Ammon's horn (tissue), 1 donor: ENCODE measurements at places on chromosomes 3 and 15.

DNA sequence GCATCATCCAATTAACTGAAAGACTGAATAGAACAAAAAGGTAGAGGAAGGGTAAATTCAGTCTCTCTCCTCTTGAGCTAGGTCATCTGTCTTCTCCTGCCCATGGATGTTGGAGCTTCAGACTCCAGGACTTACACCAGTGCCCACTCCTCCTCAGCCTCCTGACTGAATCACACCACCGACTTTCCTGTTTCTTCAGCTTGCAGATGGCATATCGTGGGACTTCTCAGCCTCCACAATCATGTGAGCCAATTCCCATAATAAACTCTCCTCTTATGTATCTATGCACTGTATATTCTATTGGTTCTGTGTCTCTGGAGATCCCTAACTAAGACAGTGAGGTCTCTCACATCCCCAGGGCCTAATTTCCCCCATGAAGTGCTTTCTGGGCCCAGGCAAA, 140.4 kb downstream of the CD47 start:
- no peak for DNase-seq

DNA sequence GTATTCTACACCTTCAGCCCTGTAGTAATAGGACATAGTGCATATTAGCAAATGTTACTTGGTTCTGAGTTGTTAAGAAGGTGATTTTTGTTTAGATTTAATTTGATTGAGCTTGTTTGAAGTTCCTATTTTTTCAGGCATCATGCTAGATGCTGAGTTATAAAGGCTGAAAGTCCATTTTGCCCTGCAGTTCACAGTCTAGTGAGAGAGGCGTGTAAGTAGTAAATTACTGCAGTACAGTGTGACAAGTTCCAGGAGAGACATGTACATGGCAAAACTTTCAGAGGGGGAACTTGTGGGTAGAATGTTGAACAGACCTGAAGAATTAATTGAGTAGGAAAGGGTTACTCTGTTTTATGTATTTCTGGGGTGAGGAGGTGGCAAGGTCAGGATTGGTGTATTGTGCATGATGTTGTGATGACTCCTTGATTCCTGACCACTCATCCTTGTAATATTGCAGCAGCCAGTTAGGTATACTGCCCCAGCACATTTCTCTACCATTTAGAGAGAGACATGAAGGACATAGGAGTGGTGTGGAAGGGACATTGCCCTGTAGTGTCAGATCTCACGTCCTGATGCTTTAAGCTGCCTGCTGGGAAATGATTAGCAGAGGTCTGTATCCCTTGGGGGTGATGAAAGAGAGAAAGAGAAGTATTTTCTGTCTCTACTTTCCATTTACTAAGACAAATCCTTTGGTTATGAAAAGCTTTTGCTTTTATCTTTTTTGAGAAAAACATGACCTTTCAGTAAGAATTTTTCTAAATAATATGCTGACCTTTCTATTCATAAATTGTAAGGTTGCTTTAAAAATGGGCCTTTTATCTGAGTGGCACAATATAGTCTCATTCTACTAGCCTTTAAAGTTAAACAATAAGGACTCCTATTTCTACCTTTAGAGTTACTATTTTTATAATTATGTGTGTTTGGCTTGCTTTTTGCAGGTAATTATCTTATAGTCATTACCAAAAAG, 16.9 kb downstream of the SACM1L start:
- no peak for DNase-seq

DNA sequence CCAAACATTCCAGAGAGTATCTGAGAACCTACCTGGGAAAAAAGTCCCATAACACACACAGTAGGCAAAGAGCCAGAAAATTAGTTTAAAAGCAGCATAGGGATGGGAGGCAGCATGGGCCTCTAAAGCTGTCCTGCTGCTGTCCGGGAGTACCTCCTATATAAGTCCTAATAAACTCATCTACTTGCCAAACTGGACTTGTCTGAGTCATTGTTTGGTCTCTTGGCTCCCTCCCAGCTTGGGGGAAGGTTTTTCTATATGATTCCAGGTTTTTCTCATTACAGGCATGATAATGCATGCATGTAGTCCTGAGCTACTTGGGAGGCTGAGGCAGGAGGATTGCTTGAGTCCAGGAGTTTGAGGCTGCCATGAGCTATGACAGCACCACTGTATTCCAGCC, 17.5 kb upstream of the HACD2 start:
- no peak for DNase-seq

DNA sequence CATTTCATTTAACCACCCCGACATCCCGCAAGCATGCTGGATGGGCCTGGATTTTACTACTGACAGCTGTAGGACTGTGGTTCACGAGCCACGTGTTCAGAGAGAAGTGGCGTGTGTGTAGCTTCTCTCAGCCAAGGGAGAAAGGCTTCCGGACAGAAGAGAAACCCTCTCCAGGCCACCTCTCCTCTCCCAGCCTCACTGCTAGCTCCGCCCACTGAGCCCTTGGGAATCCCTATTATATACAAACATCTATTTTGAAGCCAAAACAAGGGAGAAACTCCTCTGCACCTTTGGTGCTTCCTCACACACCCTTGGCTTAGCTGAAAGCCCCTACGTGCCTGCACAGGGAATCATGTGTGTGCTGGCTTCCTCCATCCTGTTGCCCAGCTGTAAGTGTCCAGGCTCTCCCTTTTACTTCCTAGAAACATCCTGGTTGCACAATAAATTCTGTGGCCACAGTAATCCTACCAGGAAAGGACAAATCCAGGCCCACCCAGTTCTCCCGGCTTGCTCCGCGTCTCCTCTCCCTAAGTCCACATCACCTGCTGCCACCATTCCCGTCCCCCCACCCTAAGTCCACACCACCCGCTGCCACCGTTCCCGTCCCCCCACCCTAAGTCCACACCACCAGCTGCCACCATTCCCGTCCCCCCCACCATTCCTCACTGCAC, 30.5 kb downstream of the PCSK6 start:
- no peak for DNase-seq

- DNase-seq, result no peak
Measured at GRCh38 chr3:123329636-123330340, 119.1 kb downstream of the ADCY5 start.

DNA sequence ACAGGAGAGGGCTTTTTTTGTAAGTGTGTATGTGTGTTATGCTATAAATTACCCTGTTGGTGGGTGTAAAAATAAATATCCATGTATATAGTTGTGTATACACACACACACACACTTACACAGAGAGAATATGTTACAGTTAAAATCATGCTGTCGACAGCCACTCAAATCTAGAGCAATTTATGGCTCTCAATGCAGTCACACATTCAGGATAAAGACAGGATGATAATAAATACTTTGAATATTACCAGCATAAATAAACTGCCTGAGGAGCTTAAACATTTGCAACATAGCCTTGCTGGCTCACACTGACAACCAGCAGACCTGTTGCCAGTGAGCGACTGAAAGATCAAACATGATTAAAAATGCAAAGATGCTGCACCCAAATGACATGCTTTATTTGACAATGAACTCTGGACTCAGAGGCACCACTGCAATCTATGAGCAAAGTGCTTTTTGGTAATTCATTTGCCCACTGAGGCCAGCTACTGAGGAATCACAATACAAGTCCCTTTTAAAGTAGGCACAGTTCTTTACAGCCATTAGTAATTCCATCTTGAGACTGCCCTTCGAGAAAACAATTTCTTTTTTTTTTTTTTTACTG, 458.9 kb downstream of the FHIT start:
- no peak for DNase-seq

DNA sequence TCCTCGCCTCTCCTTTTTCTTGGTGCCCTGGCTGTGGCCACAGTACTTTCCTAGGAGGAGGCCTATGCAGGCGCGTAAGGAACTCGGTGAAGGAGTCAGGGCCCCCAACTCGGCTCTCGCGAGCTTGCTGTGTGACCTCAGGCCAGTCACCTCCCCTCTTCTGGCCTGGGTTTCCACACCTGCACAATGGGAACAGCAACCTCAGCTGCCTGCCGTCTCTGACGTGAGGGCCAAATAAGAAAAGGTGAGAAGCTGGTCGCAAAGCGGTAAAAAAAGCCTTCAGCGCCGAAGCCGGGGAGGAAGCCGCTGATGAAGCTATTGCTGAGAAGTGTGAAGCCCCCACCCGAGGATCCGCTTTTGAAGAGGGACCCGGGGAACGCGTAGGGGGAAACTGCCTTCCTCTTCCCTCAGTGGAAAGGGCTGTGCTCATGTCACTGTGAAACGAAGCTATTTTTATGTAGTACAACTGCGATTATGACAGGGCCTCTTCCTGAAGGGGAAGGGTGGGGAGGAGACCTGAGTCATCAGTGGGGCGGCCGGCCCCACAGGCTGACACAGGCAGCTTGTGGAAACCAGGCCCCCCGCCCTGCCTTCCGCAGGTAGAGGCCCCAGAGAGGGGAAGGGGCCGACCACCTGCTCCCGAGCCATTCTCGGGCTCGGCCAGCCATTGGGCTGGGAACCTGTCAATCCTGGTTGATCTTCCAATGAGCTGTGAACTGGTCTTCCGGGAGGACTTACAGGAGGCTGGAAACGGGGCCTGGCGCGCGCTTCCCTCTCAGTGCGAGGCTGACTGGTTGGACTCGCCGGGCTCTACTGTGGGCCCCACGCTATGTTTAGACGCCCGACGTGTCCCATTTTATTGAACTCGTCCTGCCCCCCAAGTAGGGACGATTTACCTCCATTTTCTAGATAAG, 18.0 kb upstream of the ANKDD1A start:
- DNase-seq, result peak; percentile 92

DNA sequence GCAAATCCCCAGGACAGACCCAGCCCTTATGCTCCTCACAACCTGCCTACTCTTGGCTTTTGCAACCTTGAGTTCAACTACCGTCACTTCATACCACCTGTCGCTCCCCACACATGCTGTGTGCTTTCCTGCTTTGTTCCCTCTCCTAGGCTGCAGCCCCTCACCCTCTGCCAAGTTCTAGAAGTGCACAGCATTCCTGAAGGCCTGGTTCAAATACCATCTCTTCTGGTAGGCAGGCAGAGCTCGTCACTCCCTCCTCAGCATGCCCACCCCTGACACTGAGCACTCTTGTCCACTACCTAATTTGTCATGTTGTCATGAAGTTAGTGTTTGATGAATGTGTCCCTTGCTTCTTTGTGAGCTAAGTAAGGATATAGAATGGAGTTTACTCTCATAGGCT, 129.6 kb downstream of the SEMA6D start:
- no peak for DNase-seq

GRCh38 chr3:194224471-194225417, 88.8 kb downstream of the HES1 start:
- DNase-seq, result peak; percentile 21

- DNase-seq, result no peak
Measured at GRCh38 chr3:187015903-187016638, 85.7 kb downstream of the ST6GAL1 start.

- no peak for DNase-seq
Measured at GRCh38 chr15:99921101-99921500, 187.9 kb upstream of the LYSMD4 start.

GRCh38 chr15:79494384-79494909, 62.3 kb downstream of the MINAR1 start:
- DNase-seq, result no peak

GRCh38 chr3:21729888-21730459, 21.0 kb downstream of the ZNF385D start:
- DNase-seq, result no peak

- peak; percentile 44 for DNase-seq
Measured at GRCh38 chr3:179149406-179149867, 1.3 kb downstream of the PIK3CA start.

DNA sequence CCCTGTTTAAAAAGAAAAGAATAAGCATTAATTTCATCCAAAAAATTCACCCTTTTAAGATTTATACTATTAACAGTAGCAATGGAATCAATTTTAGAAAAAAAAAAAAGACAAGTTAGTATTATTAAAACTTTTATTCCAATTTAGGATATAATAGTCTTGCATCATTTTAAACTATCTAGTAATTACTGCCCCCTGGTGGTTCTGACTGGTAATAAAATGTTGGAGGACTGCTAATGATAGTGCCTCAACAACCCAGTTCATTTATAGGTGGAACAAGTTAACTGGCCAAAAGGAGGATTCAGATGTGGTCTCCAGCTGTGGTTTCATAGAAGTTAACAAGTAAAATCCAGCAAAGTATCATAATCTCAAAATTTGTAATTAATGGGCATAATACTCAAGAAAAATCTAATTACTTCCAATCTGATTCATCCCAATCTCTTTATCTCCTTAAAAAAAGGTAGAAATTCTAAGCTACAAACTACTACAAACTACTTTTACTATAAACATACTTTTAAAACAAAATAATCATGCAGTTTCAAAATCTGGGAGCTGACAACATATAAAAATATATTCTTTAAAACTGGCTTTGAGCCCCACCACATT, 30.7 kb upstream of the WDR49 start:
- DNase-seq, result peak; percentile 63

DNA sequence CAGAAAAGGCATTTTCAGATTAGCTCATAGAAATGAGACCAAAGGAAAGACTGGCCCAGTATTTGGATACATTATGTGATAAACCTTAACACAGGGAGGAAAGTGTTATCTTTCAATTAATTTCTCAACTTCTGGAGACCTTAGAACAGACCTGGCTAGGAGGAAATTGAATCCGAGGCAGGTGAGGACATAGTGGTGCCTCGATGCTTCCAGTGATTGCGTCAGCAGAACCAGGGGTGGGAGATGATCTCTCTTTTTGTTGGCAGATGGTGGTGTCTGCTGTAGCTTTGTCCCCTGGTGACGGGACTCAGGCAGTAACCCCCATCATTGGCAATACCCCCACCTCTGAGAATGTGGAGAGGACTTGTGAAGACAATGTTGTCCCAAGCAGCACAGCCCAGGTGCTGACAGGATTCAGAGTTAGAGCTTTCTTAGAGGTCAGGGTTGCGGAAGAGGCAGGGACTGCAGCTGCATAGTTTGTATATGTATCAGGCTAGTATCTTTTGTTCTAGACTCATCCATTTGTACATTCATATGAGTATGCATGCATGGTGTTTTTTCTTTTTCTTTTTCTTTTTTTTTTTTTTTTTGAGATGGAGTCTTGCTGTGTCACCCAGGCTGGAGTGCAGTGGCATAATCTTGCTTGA, 27.9 kb upstream of the MUC20 start:
- no peak for DNase-seq

- DNase-seq, result no peak
Measured at GRCh38 chr3:151074256-151074655, 11.2 kb upstream of the MED12L start.

GRCh38 chr15:78449220-78449999, 11.4 kb downstream of the IREB2 start:
- no peak for DNase-seq

- DNase-seq, result no peak
Measured at GRCh38 chr3:81308306-81308705, 453.1 kb downstream of the GBE1 start.

- DNase-seq, result no peak
Measured at GRCh38 chr3:193996641-193997089, 139.3 kb upstream of the HES1 start.

DNA sequence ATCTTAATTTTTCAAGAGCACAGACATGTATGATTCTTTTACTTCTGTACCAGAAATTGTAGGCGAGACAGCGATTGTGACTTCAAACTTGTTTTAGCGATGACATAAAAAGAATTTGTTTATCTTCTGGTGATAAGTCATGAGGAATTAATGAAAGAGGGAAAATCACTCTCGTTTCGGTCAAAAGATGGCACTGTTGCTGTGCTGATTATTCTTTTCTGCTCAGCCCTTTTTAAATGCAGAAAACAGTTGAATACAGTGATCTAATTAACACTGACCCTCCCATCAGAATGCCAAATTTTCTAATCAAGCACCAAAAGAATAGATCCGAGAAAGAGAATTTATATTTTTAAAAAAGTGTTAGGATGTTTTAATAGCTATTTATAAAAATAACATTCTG, 52.6 kb downstream of the NSUN3 start:
- DNase-seq, result peak; percentile 78

- no peak for DNase-seq
Measured at GRCh38 chr3:67318162-67318561, 320.1 kb downstream of the KBTBD8 start.
